ENCODE measurements at places on chromosomes 16 and 17. TPM values are rescaled to one million over a fixed set of nuclear protein-coding genes. Genes with fewer than 3 reads are reported as not detected.
A peak's percentile ranks its signal among the peaks of the same experiment; 100 is the strongest.

DNA sequence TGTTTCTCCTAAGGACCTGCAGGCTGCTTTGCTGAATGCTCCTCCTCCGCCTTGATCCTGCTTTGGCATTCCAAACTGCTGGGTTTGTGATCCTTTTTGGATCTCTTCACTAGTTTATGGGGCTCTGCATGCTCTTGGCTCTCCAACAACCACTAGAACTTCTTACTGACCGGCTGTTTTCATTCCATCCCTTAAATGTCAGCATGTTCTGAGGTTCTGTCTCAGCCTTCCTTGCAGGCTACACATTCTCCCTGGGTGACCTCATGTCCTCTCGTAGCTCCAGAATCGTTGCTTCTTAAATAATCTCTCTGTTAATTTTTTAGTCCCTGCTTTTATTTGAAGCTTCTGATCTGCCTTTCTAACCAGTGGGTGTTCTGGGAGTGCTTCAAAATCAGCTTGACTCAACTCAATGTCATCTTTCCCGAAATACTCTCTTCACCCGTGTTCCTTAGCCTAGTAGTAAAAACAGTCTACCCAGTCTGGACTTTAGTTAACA lies 119.0 kb upstream of the HS3ST2 start:
- peak; percentile 38 for DNase-seq

SNAI3 gene
- 6.5 TPM for total RNA-seq

- peak; percentile 15 for DNase-seq
These were observed 80.7 kb downstream of the PLD6 start for GRCh38 chr17:17125136-17126084.

- no peak for DNase-seq
These were observed 5.9 kb downstream of the COQ7 start for GRCh38 chr16:19073344-19073743.

DNA sequence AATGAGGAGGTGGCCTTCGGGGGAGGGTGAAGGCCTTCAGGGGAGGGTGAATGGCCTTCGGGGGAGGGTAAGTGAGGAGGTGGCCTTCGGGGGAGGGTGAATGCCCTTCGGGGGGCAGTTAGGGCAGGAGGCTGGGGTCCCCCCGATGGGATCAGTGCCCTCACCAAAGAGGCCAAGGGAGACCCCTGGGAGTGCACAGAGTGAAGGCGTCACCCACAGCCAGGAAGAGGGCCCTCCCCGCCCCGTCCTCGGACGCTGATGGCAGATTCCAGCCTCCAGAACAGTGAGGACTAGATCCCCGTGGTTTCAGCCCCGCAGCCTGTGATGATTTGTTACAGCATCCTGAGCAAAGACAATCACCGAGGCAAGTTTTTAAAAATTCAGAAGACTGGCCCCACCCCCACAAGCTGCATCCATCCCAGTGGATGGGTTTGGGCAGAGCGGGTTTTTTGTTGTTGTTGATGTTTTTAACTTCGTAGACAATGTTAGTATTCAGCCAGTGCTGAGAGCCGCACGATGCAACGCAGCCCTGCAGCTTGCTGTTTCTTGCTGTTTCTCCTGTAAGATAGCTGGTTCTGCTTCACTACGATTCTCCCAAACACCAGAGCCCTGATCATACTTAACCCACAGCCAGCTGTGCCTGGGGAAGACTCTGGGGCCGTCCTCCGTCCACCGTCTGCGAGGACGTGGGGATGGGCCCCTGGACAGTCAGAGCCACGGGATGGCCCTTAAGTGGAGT lies 40.7 kb upstream of the CBFA2T3 start:
- peak; percentile 37 for DNase-seq

DNA sequence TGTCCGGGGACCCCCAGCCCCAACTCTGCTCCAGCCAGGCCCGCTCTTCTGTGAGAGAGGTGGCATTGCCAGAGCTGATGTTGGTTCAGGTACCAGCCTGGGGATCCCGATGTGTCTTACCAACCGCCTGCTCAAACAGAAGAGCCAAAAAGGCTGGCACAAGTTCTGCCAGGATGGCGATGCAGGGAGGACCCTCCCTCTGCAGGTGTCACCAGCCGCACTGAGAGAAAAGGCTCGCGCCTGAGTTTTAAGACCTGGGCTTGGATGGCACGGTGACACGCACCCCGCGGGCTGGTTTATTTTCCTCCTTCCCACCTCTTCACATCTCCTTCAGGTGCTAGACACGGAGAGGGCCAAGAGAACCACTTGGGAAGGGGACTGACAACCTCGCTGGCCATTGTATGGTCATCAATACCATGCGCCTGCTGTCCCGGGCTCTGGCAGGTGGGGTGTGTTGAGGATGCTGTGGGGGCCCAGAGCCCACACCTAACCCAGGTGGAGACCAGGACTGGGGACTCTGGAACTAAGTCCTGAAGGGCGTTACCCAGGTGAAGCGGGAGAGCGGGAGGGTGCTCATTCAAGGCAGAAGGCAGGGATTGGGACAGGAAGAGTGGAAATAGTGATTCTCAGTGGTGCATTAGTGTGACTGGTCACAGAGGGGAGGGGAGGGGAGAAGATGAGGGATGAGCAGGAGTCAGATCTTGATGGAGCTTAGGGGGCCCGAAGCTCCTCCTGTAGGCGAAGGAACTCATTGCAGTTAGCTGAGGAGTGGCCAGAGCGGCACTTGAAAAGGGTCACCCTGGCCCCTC lies 16.3 kb downstream of the FOXJ1 start:
- DNase-seq: no peak

SLC13A2 gene
- not detected for total RNA-seq

SHISA6 gene
- total RNA-seq: 0.29 TPM

- no peak for DNase-seq
These were observed 45.5 kb downstream of the MRC2 start for GRCh38 chr17:62672957-62673356.

ZBTB4 gene
- total RNA-seq: 57.7 TPM

DNA sequence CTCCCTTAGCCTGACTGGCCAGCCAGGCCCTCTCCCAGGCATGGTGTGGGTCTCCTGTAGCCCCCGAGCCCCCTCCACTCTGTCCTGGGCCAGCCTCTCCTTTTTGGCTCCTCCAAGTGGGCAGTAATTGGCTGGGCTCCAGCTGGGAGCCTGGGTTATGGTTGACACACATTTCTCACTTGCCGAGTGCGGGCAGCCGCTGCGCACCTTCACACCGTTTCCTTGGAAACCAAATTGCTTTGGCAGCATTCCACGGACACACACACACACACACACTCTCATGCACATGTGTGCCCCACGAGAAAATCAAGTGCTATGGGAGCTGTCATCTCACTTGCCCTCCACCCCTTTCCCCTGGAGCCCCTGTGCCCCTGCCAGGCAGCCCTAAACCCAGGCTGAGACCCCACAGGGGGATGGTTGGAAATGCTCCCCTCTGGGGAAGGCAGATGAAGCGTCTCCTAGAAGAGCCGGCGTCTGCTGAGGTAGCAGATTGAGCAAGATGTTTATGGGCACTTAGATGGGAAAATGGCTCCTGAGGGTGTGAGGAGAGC lies 402.7 kb upstream of the TNRC6C start:
- no peak for DNase-seq

GRCh38 chr17:76087531-76087930 lies 8.5 kb downstream of the ZACN start:
- no peak for DNase-seq
